Activated T-helper 1 cell treated with anti-CD3 and anti-CD28 coated beads, Interleukin-2, amount 50 U/mL, for 16 hours (primary cell): ENCODE measurements at places on chromosomes 7 and 10.

- DNase-seq: no peak
Measured at GRCh38 chr10:70607936-70608335, 5.4 kb upstream of the PRF1 start.

DNA sequence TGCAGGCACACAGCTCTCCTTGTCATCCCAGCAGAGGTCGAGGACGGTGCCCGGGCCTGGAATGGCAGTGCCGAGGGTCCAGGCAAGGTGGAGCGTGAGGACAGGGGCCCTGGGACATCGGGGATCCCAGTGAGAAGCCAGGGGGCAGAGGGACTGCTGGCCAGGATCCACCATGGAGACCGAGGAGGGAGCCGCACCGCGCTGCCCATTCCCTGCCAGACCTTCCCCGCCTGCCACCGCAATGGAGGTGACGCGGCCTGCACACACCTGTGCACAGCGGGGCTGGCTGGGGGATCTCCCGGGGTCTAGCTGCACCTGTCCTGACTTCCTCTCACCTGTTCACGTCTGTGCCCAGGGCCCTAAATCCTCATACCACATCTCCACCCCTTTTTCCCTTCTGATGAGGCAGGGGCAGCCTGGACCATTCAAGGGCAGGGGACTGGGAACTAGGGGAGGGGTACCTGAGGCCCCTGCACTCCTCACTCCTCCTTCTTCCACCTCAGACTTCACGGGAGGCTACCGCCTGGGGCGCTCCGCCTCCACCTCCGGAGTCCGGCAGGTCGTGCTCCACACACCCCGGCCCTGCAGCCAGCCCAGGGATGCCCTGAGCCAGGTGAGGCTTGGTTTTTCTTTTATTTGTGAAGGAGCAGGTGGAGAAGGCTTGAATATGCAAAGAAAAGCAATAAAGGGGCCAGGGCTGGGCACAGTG is 6.9 kb downstream of the NYAP1 start:
- no peak for DNase-seq

- DNase-seq: no peak
Measured at GRCh38 chr10:43912469-43912868, 263.8 kb upstream of the ZNF32 start.

- no peak for DNase-seq
Measured at GRCh38 chr10:113273181-113274163, 279.4 kb upstream of the HABP2 start.

GRCh38 chr7:106462914-106463482 is 178.2 kb upstream of the NAMPT start:
- DNase-seq: no peak

DNA sequence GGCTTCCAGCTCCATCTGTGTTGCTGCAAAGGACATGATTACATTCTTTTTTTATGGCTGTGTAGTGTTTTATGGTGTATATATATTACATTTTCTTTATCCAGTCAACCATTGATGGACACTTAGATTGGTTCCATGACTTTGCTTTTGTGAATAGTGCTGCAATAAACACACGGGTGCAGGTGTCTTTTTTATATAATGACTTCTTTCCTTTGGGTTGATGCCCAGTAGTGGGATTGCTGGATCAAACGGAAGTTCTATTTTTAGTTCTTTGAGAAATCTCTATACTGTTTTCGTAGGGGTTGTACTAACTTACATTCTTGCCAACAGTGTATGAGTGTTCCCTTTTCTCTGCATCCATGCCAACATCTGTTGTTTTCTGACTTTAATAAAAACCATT is 189.7 kb downstream of the ACTR3B start:
- DNase-seq: no peak
